H1 (cell line): ENCODE measurements at places on chromosomes 3 and 15.

DNA sequence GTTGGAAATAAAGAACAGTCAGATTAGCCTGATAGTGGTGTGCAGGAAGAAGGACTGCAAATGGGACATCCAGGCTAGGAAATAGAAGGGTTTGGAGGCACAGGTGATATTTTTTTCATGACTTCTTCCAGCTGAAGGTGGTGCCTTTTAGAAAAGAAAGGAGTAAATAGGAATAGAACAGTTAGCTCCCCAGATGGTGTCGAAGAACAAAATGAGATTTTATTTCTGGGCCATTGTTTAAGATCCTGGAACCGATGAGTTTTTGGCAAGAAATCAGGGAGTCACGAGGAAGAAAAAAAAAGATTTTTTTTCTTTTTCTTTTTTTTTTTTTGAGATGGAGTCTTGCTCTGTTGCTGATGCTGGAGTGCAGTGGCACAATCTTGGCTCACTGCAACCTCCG, 9.8 kb upstream of the NCK1 start:
- DNase-seq: no peak

GRCh38 chr3:53688989-53689388, 157.2 kb downstream of the CHDH start:
- peak; percentile 43 for DNase-seq

DNA sequence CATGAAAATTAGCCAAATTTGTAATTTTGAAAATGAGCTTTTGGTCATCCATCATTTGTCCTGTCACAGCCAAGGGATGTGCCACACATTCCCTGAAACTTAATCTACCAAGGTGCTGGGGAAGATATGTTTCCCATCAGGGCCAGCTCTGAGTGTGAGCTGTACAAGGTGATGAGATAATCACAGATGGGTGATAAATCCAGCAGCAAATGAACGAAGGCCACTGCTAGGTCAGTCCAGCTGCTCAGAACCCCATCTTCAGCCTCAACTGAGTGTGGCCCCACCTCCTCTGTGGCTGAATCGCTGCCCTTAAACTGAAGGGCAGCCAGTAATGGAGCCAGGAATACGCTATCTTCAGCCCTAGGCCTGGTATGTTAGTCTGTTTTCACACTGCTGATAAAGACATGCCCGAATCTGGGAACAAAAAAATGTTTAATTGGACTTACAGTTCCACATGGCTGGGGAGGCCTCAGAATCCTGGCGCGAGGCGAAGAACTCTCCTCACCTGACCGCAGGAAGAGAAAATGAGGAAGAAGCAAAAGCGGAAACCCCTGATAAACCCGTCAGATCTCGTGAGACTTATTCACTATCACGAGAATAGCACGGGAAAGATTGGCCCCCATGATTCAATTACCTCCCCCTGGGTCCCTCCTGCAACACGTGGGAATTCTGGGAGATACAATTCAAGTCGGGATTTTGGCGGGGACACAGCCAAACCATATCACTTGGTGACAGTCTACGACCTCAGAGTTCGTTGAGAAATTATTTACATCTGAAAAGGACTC, 553.0 kb downstream of the NTRK3 start:
- DNase-seq: no peak

- no peak for DNase-seq
These were observed 11.4 kb upstream of the PRR20G start for GRCh38 chr3:127299276-127299675.

GRCh38 chr3:63095-63765, 133.3 kb upstream of the CHL1 start:
- no peak for DNase-seq

DNA sequence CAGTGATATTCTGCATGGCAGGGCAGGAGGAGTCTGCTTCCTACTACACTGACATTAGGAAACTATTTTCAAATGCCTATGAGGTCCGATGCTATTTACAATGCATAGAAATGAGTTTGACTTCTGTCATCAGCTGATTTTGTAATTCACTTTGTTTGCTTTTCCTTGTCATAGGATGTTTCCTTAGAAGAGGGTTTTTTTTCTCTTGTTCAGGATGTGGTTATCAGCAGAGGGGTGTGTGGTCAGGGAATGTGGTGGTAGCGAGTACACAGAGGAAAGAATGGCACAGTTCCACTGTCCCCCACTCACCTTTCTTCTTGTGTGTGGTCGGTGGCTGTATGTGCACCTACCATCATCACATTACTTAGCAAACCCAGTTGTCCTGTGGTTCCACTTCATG, 231.5 kb downstream of the LRTM1 start:
- no peak for DNase-seq

- no peak for DNase-seq
These were observed 55.2 kb downstream of the HMG20A start for GRCh38 chr15:77475898-77476297.

GRCh38 chr3:64022451-64023186, 675 bp downstream of the PSMD6 start:
- DNase-seq: no peak

DNA sequence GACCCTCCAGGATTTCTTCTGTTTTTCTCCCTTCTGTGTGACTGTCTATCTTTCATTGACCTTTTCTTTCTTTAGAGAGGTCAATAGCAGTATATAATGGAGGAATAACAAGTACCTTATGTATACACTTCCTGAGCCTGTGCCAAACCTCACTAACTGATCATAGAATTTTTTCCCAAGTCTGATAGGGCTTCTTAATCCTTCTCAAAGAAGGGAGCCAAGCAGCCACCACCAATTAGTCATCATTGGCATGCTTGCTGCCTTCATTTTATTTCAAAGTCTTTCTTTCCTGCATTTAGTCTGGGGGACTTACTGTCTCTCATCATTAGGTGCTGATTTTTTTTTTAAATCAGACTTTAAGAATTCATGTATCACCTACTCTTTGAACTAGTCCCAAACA, 327.0 kb downstream of the FEZF2 start:
- DNase-seq: no peak

DNA sequence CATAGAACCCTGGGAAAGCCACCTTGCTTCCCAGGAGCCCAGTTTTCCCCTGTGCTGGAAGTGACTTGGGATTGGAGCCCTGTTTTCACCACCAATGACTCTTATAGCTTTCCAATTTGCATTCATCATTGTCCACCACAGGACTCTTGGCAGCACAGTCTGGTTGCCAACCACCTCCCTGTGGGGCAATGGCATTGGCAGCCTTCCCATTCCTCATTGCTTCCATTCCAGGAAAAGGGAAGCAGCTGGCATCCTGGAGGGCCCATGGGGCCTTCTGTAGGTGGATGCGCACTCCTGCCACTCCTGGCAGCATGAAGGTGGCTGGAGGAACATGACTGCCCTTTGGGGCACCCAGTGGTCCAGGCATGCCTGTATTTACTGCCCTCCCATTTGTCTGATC, 57.7 kb downstream of the FEM1B start:
- DNase-seq: no peak

- no peak for DNase-seq
These were observed 12.0 kb upstream of the NRG4 start for GRCh38 chr15:76024021-76024768.

GRCh38 chr3:83438188-83438587, 1520.6 kb upstream of the CADM2 start:
- DNase-seq: no peak

DNA sequence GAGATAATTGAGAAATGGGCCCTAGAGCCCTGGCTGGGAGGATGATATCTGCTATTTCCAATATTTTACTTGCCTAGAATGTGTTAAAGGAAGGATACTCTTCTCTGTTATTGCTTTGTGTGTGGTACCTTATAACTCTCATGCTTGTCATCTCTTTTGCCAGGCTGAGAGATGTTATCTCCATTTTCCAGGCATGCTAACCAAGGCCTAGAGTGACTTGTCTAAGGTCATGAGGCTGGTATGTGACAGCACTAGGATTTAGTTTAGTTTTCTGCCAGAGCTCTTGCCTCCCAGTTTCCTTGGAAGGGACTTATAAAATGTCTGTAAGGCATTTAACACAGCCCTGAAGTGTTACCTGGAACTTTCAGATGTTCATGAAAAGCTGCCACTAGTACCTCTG, 1.4 kb downstream of the CLK3 start:
- no peak for DNase-seq

DNA sequence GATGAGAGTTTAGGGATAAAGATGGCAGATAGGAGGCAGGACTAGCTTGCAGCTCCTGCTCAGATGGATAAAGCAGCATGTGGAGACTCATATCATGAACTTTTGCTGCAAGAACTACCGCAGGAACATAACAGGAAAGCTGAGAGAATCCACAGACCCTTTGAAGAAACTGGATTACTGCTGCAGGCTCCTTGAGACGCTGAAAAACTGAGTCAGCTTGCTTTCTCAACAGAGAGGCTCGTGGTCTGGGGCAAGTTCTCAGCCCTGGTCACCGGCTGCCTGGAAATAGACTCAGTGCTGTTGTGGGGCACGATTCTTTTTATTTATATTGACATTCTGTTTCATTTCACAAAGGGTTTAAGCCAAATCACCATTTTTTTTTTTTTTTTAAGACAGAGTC, 28.8 kb upstream of the TRIM59 start:
- no peak for DNase-seq

DNA sequence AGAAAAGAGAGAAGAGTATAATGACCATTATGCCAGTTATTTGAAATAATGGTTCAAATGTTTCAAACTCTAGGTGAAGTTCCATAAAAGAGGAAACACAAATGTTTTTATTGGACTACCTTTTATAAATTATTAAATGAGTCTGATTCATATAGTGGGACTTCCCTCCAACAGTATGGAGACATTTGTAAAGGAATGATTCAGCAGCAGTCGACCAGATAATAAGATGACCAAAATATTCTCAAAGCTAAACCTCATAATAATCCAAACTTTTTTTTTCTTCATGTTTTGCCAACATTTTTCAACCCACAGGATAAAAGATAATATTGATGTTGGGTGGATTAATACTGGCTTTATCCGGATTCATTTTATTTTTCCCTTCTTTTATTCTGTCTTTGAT, 18.8 kb downstream of the TIPARP start:
- DNase-seq: no peak

GRCh38 chr3:29637068-29637467, 356.2 kb downstream of the RBMS3 start:
- no peak for DNase-seq

- peak; percentile 45 for DNase-seq
These were observed 1.0 kb downstream of the LRRC2 start for GRCh38 chr3:46565077-46565476.

GRCh38 chr3:148020861-148021260, 611.7 kb downstream of the ZIC1 start:
- DNase-seq: no peak
